Stimulated activated CD8-positive, alpha-beta memory T cell treated with anti-CD3 and anti-CD28 coated beads, Interleukin-12 subunit alpha, Interleukin-12 subunit beta, amount 100 ng/mL, for 1 hour (primary cell): ENCODE measurements at places on chromosomes 5 and 9.

GRCh38 chr5:4001758-4002533 lies 406.3 kb downstream of the IRX1 start:
- DNase-seq, result no peak

- DNase-seq, result no peak
Measured at GRCh38 chr5:96256795-96257470, 176.1 kb downstream of the PCSK1 start.

DNA sequence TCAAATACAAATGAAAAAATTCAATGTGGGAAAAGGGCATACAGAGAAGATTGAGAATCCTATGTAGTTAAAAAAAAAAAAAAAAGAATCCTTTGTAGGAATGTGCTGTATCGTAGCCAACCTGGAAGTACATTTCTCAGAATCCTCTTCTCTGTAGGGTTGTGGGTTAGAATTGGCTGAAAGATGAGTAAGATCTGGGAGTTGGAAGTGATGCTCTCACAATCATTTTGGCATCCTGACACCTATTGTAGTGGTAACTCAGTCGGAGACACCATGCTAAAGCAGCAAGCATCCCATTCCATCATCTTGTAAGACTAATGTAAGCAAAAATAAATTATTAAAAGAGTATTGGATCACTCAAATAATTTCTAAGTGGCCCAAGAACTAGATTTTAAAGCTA lies 30.6 kb downstream of the MRPL22 start:
- DNase-seq, result no peak

GRCh38 chr5:124745928-124746915 lies at the start of gene ZNF608:
Gene ZNF608, minus strand, starts transcription at chr5:124746639. Its CDS starts 1,650 bp downstream, at chr5:124744989.
- no peak for DNase-seq

- no peak for DNase-seq
Measured at GRCh38 chr9:93118863-93119702, 15.0 kb downstream of the NINJ1 start.

DNA sequence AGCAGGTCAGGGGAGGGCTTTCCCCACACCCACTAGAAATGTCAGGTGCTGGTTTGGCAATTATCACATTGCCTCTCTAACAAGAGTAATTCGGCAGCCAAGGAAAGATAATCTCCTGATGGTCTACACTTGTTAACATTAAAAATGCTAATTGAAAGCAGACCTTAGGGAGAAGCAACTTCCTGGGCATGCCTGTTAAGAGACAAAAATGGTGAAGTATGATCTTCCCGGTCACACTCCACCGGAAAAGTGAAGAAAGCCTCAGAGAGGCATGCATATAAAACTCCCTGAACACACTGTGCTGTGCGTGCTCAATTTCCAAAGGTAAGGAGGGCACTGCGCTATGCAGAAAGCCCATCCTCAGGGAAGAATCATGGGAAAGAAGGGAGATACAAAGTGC lies 244.3 kb downstream of the FAM170A start:
- no peak for DNase-seq

DNA sequence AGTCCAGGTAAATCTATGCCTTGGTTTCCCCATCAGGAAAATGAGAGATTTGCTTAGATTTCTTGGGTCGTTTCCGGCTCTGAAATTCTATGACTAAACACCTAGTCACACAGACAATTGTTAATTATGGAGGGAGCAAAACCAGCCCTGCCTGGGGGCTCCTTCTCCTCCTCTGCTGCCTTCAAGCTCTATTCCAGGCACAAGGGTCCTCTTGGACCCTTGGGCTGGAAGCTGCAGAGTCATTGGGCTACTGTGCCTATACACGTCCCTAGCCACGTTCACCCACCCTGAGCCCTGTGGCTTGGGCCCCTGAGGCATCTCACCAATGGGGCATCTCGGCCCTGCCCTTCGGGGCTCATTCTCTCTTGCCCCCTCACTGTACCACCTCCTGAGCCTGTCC lies 73.8 kb upstream of the TBC1D2 start:
- DNase-seq, result no peak

- DNase-seq, result no peak
Measured at GRCh38 chr5:112106878-112107277, 312.2 kb downstream of the EPB41L4A start.

DNA sequence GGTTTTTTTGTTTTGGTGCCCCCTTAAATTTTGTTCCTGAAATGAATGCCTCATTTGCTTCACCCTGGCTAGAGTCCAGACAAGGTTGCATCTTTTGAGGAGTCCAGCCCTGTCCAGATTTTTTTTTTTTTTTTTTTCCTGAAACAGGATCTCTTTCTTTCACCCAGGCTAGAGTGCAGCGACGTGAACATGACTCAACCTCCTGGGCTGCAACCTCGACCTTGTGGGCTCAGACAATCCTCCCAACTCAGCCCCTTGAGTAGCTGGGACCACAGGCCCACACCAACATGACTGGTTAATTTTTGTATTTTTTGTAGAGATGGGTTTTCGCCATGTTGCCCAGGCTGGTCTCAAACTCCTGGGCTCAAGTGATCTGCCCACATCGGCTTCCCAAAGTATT lies 469.0 kb upstream of the BRINP1 start:
- no peak for DNase-seq
